Smooth muscle cell of bladder (primary cell): ENCODE measurements at places on chromosomes 13 and 19. TPM values are rescaled to one million over a fixed set of nuclear protein-coding genes. Genes with fewer than 3 reads are reported as not detected.

The KLK11 gene
- not detected in 2 replicates for total RNA-seq

The YJEFN3 gene
- total RNA-seq = 0.57 and 0.92 TPM in 2 replicates

The HSD17B14 gene
- 6.8 and 7.3 TPM in 2 replicates for total RNA-seq

The PRKD2 gene
- 10.3 and 12.4 TPM in 2 replicates for total RNA-seq

The MIR17HG gene
- total RNA-seq = 3.8 and 4.2 TPM in 2 replicates

The ZNF709 gene
- total RNA-seq = 3.3 and 4.3 TPM in 2 replicates

The GJA3 gene
- total RNA-seq = 0.37 and 0.57 TPM in 2 replicates

The INAFM1 gene
- total RNA-seq = 2.6 and 4.4 TPM in 2 replicates

The ATP4A gene
- not detected in 2 replicates for total RNA-seq

The LRCH1 gene
- 3.7 and 4.9 TPM in 2 replicates for total RNA-seq

The ZNF85 gene
- 3.2 and 3.8 TPM in 2 replicates for total RNA-seq

The RNF17 gene
- 0.14 TPM in 1 of 2 replicates, not detected in the other for total RNA-seq

The URAD gene
- not detected in 2 replicates for total RNA-seq

The NALCN gene
- 5.1 and 11.6 TPM in 2 replicates for total RNA-seq

The CCNE1 gene
- 5.1 and 8.1 TPM in 2 replicates for total RNA-seq

The TMEM272 gene
- not detected in 2 replicates for total RNA-seq

The SAFB2 gene
- total RNA-seq = 26.5 and 38.3 TPM in 2 replicates

The ZNF560 gene
- total RNA-seq = 0.37 and 0.57 TPM in 2 replicates

The SIGLEC11 gene
- total RNA-seq = not detected in 2 replicates

The CSNK1A1L gene
- not detected in 2 replicates for total RNA-seq

The ZSCAN1 gene
- total RNA-seq = not detected in 2 replicates

The CD33 gene
- not detected in 2 replicates for total RNA-seq

The CLEC17A gene
- total RNA-seq = 0.28 TPM in 1 of 2 replicates, not detected in the other

The LGALS14 gene
- not detected in 2 replicates for total RNA-seq

The S1PR4 gene
- not detected in 2 replicates for total RNA-seq

The ZNF665 gene
- 4.4 and 5.7 TPM in 2 replicates for total RNA-seq

The ZIC5 gene
- not detected in 2 replicates for total RNA-seq

The LRRC4B gene
- total RNA-seq = 0.14 and 0.18 TPM in 2 replicates

The APLP1 gene
- total RNA-seq = 1.7 and 3.9 TPM in 2 replicates

The ZNF442 gene
- 3.6 and 4.7 TPM in 2 replicates for total RNA-seq

The ZNF264 gene
- total RNA-seq = 19.5 and 27.7 TPM in 2 replicates

The SOX1 gene
- not detected in 2 replicates for total RNA-seq

The ZNF486 gene
- 3.6 and 3.7 TPM in 2 replicates for total RNA-seq

The OLFM2 gene
- total RNA-seq = 2.8 and 4.8 TPM in 2 replicates

The TTYH1 gene
- not detected in 2 replicates for total RNA-seq

The TMEM255B gene
- total RNA-seq = 0.71 and 1.4 TPM in 2 replicates

The MISP3 gene
- 0.28 TPM in 2 replicates for total RNA-seq

The MAB21L1 gene
- total RNA-seq = 0.09 and 0.43 TPM in 2 replicates

The WDR88 gene
- not detected in 2 replicates for total RNA-seq

The SYNGR4 gene
- not detected in 2 replicates for total RNA-seq

The ZNF729 gene
- not detected in 2 replicates for total RNA-seq

The GJB6 gene
- not detected in 2 replicates for total RNA-seq

The PLIN4 gene
- 0.14 and 1.3 TPM in 2 replicates for total RNA-seq

The PMIS2 gene
- total RNA-seq = not detected in 2 replicates

The FAM216B gene
- 0.09 and 0.14 TPM in 2 replicates for total RNA-seq

The ZNF625 gene
- total RNA-seq = 12.5 and 13.8 TPM in 2 replicates

The ADGRE3 gene
- not detected in 2 replicates for total RNA-seq

The SEMA6B gene
- total RNA-seq = 0.14 and 0.37 TPM in 2 replicates

The SBK3 gene
- total RNA-seq = 0.09 TPM in 1 of 2 replicates, not detected in the other

The PABPC3 gene
- total RNA-seq = 0.09 and 0.14 TPM in 2 replicates

The ELSPBP1 gene
- not detected in 2 replicates for total RNA-seq
